ENCODE measurements at places on chromosomes 5 and 9.

GRCh38 chr9:123216251-123216797 lies 52.1 kb downstream of the STRBP start:
- no peak for DNase-seq

DNA sequence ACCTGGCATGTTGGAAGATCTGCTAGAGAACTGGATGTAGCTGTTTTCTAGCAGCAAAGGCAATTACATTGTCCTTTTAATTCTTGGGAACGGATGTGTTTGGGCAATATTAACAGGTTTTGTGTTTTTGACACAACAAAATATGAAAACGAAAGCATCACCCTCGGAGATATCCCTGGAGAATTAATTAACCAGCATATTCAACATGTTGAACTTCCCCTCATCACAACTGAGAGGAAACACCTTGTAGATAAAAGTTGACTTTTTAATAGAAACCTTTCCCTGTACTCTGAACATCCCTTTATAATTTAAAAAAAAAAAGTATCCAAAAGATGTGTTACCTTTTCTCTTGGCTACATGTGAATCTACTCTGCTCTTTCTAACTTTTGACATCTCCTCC lies 13.0 kb downstream of the SEMA6A start:
- DNase-seq, result no peak

- DNase-seq, result no peak
Measured at GRCh38 chr9:135512241-135512603, 9.0 kb upstream of the LCN1 start.

GRCh38 chr5:30638899-30639298 lies 554.6 kb upstream of the CDH6 start:
- no peak for DNase-seq

GRCh38 chr5:146744068-146744745 lies 134.3 kb downstream of the PPP2R2B start:
- no peak for DNase-seq

DNA sequence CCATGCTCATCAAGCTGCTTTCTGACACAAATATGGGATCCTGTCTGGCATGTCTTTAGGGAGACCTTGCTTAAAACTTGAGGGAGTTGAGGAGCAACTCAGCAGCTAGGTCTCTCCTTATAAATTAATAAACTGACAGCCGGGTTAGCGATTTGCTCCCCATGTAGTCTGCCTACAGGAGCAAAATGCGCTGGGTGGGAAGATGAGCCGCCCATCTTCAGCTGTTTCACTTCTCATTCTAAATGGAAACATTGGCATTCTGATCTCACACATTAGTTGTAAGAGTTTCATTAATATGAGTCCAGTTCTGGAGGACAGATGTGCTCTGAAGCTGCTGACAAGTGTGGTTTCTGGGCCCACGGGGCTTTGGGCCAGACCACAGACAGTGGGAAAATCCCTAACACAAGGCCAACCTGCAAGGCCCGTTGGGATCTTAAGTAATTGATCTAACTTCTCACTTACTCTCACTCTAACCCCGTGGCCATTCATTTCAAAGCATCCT lies 197.0 kb downstream of the MCTP1 start:
- DNase-seq, result no peak

DNA sequence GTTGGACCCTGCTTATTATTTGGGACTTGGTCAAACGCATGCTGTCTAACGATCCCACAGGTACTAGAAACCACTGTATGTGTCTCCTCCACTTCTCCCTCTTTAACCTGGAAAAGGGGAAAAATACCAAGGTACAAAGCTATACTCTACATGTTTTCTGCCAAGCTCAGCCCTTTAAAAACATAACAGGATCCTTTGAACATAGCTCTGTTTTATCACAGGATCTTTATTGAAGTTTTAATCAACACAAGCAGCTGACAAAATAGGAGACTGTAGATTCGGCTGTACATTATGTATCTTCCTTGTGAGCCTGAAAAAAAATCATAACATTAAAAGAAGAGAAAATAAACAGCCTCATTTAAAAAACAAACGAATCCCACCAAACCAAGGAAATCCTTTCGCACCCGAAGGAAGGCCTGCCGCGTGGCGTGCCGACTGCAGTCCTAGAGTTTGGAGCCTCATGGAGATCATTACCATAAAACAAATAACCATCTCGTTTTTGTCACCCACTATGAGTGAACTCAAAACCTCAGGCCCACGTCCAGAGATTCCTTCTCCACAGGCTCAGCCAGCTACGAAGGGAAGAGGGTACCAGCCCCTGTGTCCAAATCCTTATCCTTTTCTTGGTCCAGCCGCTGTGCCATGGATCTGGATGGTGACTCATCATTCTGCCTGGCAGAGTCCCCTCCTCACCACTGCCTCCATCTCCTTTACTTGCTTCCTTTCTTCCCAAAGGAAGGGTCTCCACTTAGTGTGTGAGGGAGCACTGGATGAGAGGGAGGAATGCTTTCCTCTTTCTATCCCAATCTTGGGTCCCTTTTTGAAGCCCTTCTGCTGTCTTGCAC lies 651.1 kb downstream of the CCDC171 start:
- DNase-seq, result no peak

- no peak for DNase-seq
Measured at GRCh38 chr9:88996921-88997235, 5.6 kb downstream of the S1PR3 start.

DNA sequence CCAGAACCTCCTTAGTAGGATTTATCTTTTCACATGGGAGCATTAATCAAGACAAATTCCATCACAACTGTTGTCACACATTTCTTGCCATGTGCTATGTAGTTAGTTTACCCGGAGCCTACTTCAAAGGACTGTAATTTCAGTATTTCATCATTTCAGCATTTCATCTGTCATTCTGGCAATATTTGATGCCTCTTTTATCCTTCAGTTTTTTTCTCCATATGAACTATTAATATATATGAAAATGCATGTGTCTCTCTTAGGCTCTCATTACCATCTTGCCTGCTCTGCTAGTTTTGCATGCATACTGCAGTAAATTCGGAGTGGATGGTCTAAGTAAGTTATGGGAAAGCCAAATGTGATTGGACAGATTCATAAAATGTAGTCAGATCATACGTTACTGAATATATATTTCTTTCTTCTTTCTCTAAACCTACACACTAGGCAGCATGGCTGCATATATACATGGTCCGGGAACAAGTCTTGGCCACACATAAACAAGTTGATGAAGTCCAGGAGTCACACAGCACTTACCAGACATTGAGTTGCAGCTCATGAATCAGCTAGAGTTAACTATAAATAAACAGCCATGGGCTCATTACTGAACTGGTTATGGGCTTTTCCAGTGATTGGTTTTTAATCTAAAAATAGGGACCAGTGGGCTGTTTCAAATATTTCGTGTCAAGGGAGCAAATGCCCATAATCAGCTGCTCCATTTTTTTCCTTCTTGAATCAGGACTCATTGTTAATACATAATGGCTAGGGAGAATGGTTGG lies 46.6 kb downstream of the SPATA31D1 start:
- no peak for DNase-seq

DNA sequence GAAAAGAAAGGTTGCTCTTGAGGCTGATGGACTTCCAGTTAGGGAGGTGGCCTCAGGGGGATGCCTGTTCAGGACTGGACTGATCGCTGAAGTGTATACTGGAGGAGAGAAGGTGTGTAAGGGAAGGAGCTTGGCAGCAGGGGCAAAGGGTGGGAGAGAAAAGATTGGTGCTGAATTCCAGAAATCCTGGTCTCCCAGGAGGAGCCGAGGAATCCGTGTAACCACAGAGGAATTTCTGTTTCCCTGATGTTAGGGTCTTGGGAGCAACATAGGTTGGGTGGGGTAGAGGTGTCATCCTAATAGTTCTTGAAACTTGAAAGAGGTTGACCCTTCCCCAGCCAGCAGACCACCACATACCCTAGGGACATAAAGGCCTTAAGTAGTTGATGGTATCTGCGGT lies 88.9 kb upstream of the PTPN3 start:
- DNase-seq, result no peak

GRCh38 chr5:150372639-150373038 lies 15.1 kb downstream of the TCOF1 start:
- DNase-seq, result no peak

- no peak for DNase-seq
Measured at GRCh38 chr9:126587187-126588185, 26.2 kb upstream of the LMX1B start.

- no peak for DNase-seq
Measured at GRCh38 chr9:112586599-112587155, 100.0 kb downstream of the KIAA1958 start.

DNA sequence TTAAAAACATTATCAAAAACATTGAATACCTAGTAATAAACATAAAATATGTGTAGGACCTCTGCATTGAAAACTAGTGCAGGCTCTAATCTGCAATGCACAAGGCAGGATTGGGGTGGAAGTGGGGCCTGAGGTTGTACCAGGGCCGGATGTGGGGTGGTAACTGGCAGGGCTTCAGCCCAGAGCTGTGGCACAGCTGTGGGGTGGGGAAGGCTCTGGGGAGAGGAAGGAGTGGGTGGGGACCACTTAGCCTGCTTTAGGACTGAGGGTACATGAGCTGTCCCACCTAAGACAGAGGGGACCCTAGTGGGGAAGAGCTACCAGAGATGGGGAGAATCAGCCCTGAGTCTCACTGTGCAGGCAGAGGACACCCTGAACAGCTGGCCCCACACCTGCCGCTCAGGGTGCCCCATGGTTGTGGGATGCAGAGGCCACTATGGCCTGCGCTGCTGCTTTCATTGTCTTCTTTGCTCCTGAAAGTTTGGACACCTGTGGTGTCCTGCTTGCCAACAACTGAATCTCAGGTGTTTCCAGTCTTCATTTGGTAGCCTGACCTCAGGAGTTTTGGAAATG lies 311.4 kb downstream of the TLE4 start:
- DNase-seq, result peak; percentile 38

DNA sequence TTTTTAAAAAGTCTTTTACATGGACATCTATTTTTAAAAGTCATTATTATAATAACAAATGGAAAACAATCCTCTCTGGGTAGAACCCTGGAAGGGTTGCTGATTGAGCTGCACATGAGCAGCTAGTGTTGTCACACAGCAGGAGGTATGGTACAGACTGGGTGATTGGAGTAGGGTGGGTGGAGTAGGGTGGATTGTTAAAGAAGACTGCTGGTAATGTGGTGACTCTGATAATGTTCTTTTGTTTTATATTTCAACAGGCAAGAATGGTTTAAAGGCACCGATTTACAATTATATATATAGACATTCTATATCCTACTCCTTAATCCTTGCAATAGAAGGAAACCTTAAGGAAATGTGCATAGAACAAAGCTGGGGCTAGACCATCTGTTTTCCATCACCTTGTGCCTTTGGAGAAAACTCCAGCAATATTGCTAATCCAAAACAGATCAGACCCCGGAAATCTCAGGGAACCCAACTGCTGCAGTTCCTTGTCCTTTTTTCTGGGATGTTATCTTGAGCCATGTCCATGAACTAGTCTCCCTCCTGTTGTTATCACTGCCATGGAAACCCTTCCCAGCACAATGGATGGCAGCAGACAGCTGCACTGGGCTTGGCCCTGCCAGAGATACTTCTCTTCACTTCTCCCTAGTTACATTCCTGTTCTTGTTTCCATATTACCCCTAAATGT lies 129.7 kb downstream of the YIPF5 start:
- no peak for DNase-seq

Data from stimulated activated CD4-positive, alpha-beta T cell treated with anti-CD3 and anti-CD28 coated beads, Interleukin-15, amount 100 ng/mL, for 24 hours (primary cell).